ENCODE measurements at places on chromosomes 11 and 22.
A peak's percentile ranks its signal among the peaks of the same experiment; 100 is the strongest.

DNA sequence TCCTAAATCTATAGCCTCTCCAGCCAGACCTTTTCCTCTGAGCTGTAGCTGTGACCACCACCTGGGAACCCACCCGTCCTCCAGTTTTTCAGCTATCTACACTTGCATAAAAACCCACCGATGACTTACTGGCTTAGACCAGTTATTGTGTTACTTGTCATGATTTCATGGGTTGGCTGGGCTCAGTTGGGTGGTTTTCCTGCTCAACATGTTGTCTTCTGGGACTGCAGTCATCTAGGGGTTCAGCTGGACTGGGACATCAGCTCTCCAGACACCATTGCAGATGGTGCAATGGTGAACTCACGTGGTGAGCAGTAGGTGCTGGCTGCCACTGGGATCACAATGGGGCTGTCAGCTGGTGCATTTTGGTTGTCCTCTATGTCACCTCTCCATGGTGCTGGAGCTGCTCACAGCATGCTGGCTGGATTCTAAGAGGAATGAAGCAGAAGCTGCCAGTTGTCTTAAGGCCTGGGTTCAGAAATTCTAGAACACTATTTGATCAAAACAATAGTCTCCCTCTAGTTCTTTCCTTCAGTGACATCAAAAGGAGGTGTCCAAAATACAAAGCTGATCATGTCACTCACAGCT, 1.3 kb upstream of the SYT13 start:
- DNase-seq: no peak

GRCh38 chr11:130533113-130533798, 84.8 kb downstream of the ADAMTS15 start:
- no peak for DNase-seq

DNA sequence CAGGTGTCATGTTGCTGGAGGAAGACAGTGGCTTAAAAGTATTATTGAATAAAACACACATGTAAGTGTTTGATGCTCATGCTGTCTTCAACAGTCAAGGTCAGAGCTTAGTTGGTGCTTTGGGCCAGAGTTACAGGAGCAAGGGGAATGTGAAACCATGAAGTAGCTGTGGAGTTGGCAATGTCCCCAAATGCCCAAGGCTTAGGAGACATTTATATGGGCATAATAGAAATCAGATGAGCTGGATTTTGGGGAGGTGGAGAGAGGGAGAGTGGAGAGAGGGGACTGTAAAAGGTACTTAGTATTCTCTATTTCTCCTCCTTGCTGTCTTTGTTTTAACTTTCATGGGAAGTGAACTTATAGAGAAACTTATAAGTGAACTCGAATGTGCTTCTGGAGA, 407.8 kb downstream of the ETS1 start:
- no peak for DNase-seq

DNA sequence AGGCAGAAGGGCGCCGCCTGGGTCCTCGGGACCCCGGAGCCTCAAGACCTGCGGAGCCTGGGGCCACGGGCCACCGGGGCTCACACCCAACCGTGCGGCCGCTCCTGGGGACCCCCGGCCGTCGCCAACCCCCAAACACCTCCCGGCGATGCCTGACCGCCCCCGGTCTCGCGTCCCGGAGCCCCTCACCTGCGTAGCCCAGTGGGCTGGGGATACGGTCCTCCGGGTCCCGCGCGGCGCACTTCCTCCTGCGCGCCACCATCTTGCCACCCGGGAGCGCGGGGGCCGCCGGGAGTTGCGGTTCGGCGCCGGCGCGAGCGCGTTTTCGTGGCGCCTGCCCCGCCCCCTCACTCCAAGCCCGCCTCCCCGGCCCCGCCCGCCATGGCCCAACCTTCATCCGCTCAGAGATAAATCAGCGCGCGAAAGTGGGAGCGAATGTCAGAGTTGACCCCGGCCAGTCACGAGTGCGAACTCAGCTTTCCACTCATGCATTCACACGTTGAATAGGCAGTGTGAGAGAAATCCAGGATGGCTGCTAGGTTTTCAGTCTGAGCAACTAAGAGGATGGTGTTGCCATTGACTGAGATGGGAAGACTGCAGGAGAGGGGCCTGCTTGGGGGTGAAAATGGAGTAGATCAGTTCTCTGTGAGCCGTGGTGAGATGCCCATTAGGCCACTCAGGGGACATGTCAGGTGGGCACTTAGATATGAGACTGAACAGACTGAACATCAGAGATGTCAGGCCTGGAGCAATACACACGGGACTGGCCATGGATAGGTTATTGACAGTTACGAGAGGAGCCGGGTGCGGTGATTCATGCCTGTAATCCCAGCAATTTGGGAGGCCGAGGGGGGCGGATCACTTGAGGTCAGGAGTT, at the start of gene RRP7A:
RRP7A (minus strand) TSS at position 272 of the 877 bp plus-strand sequence; CDS start at position 262, 10 bp downstream.
- DNase-seq: peak; percentile 76

- DNase-seq: peak; percentile 75
These were observed 3.8 kb downstream of the AIP start for GRCh38 chr11:67486481-67487195.

DNA sequence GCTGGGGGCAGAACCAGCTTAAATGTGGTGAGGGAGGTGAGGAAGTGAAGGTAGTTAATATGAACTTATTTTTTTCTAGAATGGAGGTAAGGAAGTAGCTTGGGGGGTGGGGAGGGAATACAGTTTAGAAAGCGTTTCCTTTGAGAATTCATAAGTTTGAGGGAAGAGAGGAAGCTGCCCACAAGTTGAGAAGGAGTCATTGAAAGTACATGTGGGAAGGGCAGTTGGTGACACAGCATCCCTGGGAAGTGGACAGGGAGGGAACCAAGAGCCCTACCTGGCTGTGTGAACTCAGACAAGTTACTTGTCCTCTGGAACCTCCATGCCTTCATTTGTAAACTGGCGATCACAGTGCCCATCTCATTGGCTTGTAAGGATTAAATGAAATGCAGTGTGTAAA, 125.9 kb upstream of the SPON1 start:
- no peak for DNase-seq
